Activated CD4-positive, alpha-beta T cell treated with anti-CD3 and anti-CD28 coated beads for 48 hours (primary cell): ENCODE measurements at places on chromosomes 2 and 18.

DNA sequence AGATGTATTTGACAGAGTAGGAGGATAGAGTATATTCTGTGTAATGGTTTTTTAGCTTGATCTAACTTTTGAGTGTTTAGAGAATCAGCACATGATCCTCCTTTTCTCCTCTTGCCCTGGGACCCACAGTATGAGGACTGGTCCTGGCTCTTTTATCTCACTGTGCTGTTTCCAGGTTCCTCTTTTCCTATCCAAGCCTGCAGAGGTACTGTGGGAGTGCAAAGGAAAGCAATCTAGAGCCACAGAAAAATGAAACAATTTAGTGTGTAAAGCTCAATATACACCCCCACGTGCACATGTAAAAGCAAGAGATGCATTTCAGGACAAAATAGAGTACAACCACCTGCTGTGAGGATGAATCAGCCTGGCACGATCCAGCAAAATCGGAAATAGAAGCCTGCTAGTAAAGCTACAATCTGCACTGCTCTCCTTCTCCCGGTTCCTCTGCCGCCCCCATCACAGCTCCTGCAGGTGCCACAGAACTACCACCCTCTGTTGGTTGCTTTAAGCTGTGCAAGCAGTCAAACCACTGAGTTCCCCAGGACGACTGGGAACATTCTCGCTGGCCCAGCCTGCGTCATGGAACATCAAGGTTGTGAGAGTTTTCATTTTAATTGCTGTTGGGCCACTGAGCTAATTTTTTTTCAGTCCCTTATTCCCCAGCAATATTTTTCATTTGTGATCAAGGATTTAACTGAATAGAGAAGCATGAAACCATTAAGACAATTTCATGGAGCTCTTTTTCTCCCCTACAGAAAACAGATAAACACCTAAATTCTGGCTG is 47.8 kb upstream of the MAPRE3 start:
- DNase-seq: peak; percentile 64

DNA sequence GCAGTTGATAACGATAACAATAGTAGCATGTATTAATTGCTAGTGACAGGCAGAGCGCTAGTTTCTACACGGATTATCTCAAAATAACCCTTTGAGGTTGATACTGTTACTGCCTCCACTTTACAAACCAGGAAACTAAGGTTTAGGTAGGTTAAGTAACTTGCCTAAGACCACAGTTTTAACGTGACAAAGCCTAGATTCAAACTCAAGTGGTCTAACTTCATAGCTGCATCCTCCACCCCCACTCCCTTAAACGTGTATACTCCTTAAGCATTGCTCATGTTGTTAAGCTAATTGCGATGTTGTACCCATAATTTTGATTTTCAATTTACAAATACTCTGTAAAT is 1.2 kb downstream of the ME2 start:
- DNase-seq: no peak

DNA sequence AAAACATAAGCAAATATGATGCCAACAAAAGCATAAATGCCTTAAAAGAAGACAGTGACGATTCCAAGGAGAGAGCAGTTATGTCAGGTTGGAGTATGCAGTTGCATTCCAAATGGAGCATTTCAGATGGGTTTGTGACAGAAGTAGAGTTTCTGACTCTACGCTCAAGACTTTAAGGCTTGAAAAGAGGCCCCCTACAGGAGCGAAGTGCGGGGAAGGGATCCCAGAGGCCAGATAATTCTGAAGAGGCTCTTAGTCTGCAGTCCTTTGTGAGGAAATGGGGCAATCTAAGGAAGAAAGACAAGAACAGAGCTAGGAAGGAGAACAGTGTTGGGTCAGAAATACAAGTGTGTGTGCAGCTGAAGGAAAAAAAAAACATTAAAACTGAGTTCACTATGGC is 95.5 kb downstream of the ZNF521 start:
- DNase-seq: no peak

DNA sequence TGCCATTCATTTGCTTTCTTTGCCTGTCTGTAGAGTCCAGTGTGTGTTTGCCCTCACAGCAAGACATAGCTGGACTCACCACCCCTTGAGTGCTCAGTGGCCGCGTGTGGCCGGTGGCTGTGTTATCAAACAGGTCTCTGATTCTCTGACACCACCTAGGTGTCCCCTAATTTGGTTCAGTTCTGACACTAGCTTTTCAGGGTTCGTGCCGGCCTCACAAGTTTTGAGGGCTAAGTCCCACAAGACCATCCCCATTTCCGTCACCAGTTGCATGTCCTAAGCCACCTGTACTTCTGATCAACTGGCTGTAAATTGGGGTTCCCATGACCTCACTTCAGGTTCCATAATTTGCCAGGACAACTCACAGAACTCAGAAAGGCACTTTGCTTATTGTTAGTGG is 23.5 kb downstream of the NCK2 start:
- no peak for DNase-seq
